ENCODE measurements at places on chromosomes 12 and 14. TPM values are rescaled to one million over a fixed set of nuclear protein-coding genes. Genes with fewer than 3 reads are reported as not detected.

DNA sequence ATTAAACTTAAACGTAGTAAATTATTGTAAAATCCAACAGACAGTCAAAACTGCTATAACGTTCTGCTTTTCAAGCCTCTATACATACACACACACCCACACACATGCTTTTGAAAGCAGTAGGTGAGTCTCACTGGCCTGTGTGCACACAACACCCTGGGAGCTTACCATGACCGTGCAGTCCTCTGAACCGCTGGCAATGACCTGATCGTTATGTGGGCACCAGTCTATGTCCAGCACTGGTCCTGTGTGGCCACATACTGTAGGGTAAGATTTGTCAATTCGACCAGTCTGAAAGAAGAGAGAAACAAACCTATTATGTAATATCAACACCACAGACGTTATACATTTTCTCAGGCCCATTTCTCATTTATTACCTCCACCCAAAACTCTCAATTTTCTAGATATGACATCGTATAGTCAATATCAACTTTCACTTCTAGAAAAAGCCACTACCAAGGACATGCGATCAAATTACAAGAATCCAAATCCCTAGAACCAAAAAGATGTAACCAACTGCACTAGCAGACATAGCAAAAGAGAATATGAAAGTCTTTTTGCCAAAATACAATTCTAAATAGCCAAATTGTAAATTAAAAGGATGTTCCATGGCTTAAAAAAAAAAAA, 44.5 kb upstream of the SELPLG start:
- no peak for DNase-seq

DNA sequence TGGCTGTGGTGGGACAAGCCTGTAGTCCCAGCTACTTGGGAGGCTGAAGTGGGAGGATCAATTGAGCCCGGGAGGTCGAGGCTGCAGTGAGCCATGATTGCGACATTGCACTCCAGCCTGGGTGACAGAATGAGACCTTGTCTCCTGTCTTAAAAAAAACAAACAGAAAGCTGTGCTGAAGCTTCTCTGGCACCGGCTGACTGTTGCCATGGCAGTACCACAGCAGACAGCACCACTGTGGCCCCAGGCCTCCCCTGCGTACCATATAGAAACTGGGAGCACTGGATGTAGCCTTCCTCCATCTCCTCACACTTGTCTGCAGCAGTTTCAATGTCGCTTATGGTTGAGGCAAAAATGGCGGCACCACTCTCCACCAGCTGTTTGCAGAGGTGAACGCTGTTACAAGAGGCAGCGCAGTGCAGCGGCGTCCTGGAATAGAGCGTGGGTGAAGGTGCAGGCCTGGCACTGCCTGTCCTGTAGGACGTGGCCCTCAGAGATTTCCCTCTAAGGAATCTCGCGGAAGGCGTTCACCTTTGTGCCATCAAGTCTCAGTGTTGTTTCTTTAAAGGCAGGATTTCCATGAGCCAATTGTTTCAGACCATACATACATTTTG, 21.9 kb downstream of the ZFYVE21 start:
- DNase-seq, result no peak

Gene DCN
- 66.5 TPM for total RNA-seq

- DNase-seq, result no peak
Measured at GRCh38 chr12:94987801-94988200, 15.7 kb downstream of the NDUFA12 start.

DNA sequence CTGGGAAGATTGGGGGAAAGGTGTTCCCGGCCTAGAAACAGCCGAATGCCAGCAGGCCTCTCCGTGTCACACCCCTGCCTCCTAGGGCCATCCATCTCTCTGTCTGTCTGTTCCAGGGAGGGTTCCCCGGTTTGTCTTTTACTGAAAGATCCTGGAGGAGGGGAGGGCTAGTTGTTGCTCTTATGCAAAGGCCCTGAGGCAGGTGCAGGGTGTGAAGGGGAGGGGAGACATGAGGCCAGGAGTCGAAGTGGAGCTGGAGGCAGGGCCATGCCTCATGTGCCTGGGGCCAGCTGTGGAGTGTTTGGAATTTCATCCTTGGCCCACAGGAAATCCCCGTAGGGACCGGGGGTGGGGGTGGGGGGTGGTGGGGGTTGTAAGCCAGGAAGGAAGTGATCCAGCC, 8.7 kb upstream of the RCOR1 start:
- no peak for DNase-seq
